GM12878 (cell line): ENCODE measurements at places on chromosomes 5 and 9. TPM values are rescaled to one million over a fixed set of nuclear protein-coding genes. Genes with fewer than 3 reads are reported as not detected.

Gene CTSL
- 0.26 TPM in 1 of 2 replicates, not detected in the other for polyA plus RNA-seq

Gene FOXD1
- not detected in 2 replicates for polyA plus RNA-seq

Gene PCDHA6
- 0.09 TPM in 1 of 2 replicates, not detected in the other for polyA plus RNA-seq

Gene ORM2
- not detected in 2 replicates for polyA plus RNA-seq

Gene SH3RF2
- polyA plus RNA-seq = not detected in 2 replicates

Gene ASPN
- polyA plus RNA-seq = 0.47 TPM in 1 of 2 replicates, not detected in the other

Gene IER5L
- polyA plus RNA-seq = 0.15 and 0.20 TPM in 2 replicates

Gene C9orf43
- polyA plus RNA-seq = 0.31 and 0.42 TPM in 2 replicates

Gene SLC6A19
- not detected in 2 replicates for polyA plus RNA-seq

Gene CARD9
- 1.4 and 2.2 TPM in 2 replicates for polyA plus RNA-seq

Gene LPCAT1
- polyA plus RNA-seq = 75.2 and 82.4 TPM in 2 replicates

Gene EFNA5
- polyA plus RNA-seq = 9.8 and 10.2 TPM in 2 replicates

Gene FRMD3
- 0.28 and 0.29 TPM in 2 replicates for polyA plus RNA-seq

Gene ARID3C
- not detected in 2 replicates for polyA plus RNA-seq

Gene TIMD4
- 9.1 and 10.6 TPM in 2 replicates for polyA plus RNA-seq

Gene GRIN1
- not detected in 2 replicates for polyA plus RNA-seq

Gene NKD2
- polyA plus RNA-seq = 0.62 and 0.83 TPM in 2 replicates

Gene PCDHGB3
- not detected in 2 replicates for polyA plus RNA-seq

Gene ADAMTS2
- polyA plus RNA-seq = not detected in 2 replicates

Gene TMOD1
- polyA plus RNA-seq = 42.7 and 44.1 TPM in 2 replicates

Gene LVRN
- not detected in 2 replicates for polyA plus RNA-seq

Gene C9
- polyA plus RNA-seq = not detected in 2 replicates

Gene CDX1
- not detected in 2 replicates for polyA plus RNA-seq

Gene RFK
- 11.7 and 12.9 TPM in 2 replicates for polyA plus RNA-seq

Gene ALDH1A1
- polyA plus RNA-seq = not detected in 2 replicates

Gene PLEKHG4B
- 0.01 TPM in 1 of 2 replicates, not detected in the other for polyA plus RNA-seq

Gene SLC24A2
- not detected in 2 replicates for polyA plus RNA-seq

Gene AKNA
- polyA plus RNA-seq = 28.0 and 28.3 TPM in 2 replicates

Gene TRIM41
- 4.7 and 5.5 TPM in 2 replicates for polyA plus RNA-seq

Gene UAP1L1
- 1.0 and 1.5 TPM in 2 replicates for polyA plus RNA-seq

Gene GFI1B
- not detected in 2 replicates for polyA plus RNA-seq

Gene MELK
- polyA plus RNA-seq = 80.3 and 86.6 TPM in 2 replicates

Gene CATSPER3
- 0.12 and 0.28 TPM in 2 replicates for polyA plus RNA-seq

Gene TSSK1B
- not detected in 2 replicates for polyA plus RNA-seq

Gene PTRH1
- 38.2 and 38.4 TPM in 2 replicates for polyA plus RNA-seq

Gene C8G
- polyA plus RNA-seq = 0.50 TPM in 1 of 2 replicates, not detected in the other

Gene ZFP37
- 1.4 and 1.6 TPM in 2 replicates for polyA plus RNA-seq

Gene PCDHGA12
- 0.16 and 0.17 TPM in 2 replicates for polyA plus RNA-seq

Gene CAMK4
- 34.9 and 37.3 TPM in 2 replicates for polyA plus RNA-seq

Gene BBLN
- polyA plus RNA-seq = 110 and 115 TPM in 2 replicates

Gene TLX3
- not detected in 2 replicates for polyA plus RNA-seq
